Activated naive CD4-positive, alpha-beta T cell (primary cell): ENCODE measurements at places on chromosomes 12 and 14.

GRCh38 chr14:95979339-95980042 lies 59.7 kb upstream of the C14orf132 start:
- DNase-seq = no peak

DNA sequence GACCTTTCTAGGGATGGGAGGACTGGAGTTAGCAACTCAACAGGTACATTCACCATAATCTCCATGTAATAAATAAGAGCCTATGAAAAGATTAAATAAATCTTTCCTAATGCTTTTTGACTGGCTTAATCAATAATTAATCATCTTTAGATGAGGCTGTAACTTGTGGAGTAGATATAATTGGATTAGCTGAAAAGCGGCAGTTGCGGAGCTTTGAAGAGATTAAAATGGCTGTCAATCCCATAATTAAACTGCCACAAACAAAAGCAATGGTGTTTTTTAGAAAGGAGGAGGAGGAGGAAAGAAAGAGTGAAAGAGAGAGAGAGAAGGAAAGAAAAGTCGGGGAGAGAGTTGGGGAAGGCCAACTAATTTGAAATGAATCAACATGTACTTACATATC lies 70.7 kb upstream of the TMEM263 start:
- DNase-seq = no peak

DNA sequence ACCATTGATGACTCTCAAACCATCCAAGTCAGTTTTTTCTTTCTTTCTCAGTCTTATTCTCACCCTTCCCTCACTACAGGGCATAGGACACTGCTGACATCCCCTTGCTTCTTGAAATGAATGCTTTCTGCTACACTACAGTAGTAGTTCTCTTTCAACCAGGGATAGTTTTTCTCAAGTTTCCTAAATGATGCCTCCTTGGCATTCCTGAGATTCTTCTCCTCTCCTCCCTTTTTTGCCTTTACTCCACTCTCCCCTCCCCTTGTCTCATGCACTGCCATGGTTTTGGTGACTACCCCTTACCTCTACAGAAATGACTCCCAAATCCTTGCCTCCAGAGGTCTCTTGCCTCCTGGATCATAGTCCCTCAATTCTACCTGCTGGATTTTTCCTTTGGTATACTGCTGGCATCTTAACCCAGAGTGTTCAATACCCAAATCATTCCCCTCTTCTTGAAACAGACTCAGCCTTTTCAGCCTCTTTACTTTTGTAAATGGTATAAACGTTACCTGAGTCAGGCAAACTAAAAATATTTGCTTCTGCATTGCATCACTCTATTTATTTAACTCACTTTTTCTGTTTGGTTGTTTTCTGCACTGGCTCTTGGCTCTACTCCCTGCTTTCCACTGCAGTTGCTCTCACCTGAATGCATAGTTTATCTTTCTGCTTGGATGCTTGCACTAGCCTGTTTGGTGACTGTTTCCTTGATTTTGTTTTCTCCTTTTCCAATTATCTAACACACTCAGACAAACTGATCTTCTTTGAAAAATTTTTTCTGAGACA lies 211.6 kb upstream of the IGF1 start:
- no peak for DNase-seq

GRCh38 chr14:99260587-99261551 lies 11.1 kb downstream of the BCL11B start:
- peak; percentile 60 for DNase-seq

- no peak for DNase-seq
These were observed 587.4 kb downstream of the GALC start for GRCh38 chr14:87405563-87405962.

DNA sequence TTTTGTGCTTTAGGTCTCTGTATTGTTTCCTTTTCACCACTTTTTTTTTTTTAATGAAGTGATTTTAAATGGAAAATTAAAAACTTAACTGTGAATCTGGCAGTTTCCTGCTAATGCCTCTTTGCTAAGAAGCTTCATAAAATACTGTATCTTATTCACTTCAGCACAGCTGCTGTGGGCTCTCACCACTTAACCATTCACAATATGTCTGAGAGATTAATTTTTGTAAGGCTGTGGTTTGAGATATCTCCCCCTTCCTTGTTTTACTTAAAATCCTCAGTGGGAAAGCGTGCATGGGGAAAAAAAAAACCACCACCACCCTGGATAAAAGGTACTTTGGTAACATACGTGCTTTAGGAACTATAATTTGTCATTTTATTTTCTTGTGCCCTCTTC lies 115.9 kb downstream of the ETV6 start:
- no peak for DNase-seq

DNA sequence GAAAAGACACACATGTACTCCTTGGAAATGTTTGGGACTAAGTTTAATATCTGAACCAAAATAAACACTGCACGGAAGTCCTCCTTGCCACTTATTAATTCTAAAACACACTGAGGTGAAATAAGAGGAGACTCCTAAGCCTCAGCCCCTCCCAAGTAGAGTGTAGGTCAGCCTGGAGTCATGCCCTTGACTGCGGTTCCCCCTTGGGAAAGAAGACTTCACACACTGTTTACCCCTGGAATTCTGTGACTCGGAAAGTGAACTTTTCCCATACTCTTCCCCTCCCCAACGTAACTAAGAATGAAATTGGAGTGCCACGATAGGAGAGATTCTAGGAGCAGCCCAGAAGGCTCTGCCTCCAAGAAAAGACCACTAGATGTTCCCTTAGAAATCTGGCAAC lies 8.6 kb upstream of the TFCP2 start:
- no peak for DNase-seq

- no peak for DNase-seq
These were observed 152.3 kb downstream of the SUDS3 start for GRCh38 chr12:118528625-118529024.

GRCh38 chr12:86721713-86722397 lies 465.7 kb upstream of the MGAT4C start:
- no peak for DNase-seq

GRCh38 chr12:107660235-107660634 lies 25.4 kb upstream of the PWP1 start:
- no peak for DNase-seq

DNA sequence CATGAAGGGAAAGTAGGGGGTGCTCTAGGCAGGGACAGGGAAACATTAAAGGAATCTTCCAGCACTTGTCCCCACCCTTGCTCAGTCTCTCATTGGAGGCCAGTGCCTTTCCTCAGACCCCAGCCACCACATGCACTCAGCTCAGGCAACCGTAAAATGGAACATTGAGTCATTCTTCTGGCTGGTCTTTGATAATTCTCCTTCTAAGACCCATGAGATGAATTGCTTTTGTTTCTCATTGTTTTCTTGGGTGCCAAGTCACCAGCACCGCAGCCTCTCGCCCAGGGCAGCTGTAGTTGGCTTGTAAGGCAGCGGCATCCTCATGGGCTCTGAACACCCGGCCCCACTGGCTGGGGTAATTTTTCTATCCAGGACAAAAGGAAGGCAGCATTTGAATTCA lies 108.2 kb downstream of the PHETA1 start:
- no peak for DNase-seq

- DNase-seq = no peak
These were observed 186.9 kb downstream of the EMP1 start for GRCh38 chr12:13383379-13383778.

- DNase-seq = no peak
These were observed 109.8 kb upstream of the CPSF6 start for GRCh38 chr12:69129564-69129963.

- no peak for DNase-seq
These were observed 27.0 kb upstream of the PHC1 start for GRCh38 chr12:8887285-8887715.

DNA sequence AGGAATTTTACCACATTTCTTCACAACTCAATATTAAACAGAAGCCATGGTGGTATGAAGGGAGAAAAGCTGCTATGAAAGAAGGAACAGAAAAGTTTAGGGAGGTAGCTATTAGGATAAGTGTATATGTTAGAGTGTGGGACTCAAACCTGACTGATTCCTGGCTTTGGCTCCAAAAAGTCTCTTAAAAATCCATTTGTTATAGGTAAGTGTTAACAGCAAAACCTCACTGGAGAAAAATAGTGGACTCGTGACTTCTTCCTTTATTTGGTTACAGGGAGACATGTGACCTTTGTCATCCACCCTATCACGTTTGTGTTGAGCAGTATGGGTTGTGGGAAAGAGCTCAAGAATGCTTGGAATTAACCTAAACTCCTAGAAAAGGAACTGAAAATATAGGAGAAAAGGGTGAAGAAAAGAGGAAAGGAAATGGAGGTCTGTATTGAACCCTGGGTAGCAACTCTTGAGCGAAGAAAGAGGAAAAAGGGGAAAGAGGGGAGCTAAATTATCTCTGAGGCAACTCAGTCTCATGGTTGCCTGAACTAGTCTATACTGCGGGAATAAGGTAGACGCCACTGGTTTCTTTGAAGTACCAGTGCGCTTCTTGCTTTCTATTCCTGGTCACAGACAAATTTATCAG lies 3.6 kb upstream of the EID3 start:
- DNase-seq = no peak

GRCh38 chr12:116360579-116361413 lies 83.3 kb upstream of the MED13L start:
- DNase-seq = no peak

DNA sequence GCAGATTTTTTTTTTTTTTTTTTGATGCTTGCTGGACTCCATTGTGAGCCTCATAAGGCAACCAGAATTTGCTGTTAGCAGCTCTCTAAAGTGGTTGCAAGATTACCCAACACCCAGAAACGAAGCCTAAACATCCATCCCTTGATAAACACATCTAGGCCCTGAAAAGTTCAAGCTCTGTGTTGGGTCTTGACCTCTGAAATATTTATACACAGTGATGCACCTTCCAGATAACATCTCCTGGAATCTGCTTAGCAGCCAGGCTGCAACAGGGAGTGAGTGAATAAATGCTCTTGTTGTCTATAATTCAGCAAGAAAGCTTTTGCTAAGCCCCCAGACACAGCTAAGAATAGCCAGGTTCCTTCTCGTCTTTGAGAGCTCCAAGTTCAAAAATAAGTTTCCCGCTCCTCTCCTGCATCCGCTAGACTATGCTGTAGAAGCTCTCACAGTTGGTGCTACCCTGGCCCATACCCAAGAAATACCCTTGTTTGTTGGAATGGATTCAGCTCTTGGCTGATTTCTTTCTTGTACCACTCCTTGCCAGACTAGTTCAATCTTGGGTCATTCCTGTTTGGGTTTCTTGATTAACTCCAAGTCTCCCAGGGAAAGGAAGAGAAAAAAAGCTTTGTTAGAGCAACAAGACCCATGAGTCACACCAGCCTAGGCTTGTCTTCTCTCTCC lies 610.6 kb upstream of the TBX3 start:
- no peak for DNase-seq

- DNase-seq = no peak
These were observed 144.8 kb downstream of the KCNA5 start for GRCh38 chr12:5188472-5188871.

- DNase-seq = no peak
These were observed 28.2 kb downstream of the TESC start for GRCh38 chr12:117071009-117071408.

DNA sequence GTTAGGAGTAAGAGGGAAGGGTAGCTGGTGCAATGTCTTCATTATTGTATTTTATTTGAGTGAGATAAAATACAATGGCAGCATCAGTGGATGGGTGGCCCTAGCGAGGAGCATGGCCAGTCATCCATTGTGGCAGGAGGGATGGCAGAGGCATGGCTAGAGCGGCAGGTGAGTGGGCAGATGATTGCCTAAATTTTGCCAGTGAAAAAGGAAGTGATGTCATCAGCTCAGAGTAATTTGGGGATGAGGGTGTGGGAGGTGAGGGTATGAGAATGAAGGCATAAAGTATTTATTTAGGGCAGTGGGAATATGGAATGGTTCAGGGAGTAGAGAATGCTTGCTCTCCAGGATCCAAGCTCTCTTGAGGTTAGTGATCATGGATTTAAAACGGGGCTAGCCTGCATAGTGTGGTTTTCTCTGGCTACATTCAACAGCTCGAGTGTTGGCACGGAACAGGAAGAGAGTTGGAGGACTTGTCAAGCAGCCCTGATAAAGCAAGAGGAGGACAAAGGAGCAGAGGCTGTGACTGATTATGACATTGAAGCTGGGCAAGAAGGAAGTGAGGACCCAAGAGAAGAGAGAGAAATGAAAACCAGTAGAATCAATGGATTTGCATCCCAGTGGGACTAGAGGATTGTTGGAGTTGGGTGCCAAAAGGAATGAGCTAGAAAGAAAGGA lies 18.7 kb upstream of the SERPINA6 start:
- no peak for DNase-seq

DNA sequence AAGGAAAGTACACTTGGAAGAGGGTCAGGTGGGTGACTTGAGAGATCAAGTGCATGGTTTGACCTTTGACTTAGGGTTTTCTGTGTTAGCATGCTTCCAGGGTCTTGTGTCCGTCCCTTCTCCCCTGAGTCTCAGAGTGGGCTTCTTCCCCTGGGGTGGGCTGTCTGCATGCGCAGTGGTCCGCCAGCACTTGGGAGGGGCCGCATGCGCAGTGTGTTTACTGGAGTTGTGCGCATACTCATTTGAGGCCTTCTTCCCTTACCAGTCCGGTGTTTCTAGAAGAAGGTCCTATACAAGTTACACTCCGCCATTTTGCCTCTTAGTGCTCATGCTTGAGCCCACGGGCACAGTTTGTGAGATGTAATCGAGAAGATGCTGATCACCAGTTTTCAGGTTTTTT lies 58.5 kb downstream of the RIN3 start:
- no peak for DNase-seq

DNA sequence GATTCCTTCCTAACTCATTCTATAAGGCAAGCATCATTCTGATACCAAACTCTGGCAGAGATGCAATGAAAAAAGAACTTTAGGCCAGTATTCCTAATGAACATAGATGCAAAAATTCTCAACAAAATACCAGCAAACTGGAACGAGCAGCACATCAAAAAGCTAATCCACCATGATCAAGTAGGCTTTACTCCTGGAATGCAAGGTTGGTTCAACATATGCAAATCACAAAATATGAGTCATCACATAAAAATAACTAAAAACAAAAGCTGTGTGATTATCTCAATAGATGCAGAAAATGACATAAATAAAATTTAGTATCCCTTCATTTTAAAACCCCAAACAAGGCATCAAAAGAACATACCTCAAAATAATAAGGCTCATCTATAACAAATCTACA lies 98.9 kb downstream of the ACSS3 start:
- no peak for DNase-seq

- DNase-seq = no peak
These were observed 84.1 kb upstream of the GNG2 start for GRCh38 chr14:51776102-51776894.

DNA sequence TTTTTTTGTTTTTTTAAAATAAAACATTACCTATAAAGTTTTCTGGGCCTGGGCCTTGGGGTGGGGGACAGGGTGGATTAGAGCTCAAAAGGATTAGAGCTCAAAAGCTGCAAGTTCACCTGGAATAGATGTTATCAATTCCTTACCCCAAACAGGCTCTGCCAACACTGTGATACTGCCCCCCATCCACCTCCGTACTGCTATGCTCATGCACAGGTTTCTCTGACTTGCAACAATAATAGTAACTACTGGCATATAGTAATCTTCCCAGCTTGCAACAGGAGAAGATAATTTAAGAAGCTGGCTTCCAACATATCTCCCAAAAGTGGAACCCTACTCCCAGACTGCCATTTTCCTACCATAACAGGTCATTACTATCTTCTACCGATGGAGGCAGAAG lies 51.3 kb upstream of the SLCO1C1 start:
- no peak for DNase-seq
